ENCODE measurements at places on chromosomes 11 and 22.

GRCh38 chr22:46935506-46936377 is 173.3 kb downstream of the TBC1D22A start:
- no peak for DNase-seq

DNA sequence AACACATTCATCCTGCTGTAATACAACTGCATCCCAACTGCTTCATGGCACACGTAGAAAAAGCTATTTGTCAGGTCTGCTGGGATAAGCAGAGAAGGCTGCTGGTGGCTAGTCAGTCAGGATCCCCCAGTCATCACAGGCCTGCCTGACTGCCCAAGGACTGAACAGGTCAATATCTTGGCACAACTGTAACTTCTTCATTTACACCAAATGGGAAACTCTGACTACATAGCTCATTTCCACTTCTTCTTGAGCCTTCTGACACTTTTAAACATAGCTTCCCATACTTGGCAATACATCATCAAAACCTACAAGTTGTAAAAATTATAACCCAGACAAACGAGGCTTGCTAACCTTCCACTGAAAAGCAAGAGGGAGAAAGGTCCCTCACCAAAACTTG is 2.8 kb downstream of the TMEM9B start:
- no peak for DNase-seq

GRCh38 chr22:20383538-20383937 is 10.4 kb upstream of the ZNF74 start:
- no peak for DNase-seq

DNA sequence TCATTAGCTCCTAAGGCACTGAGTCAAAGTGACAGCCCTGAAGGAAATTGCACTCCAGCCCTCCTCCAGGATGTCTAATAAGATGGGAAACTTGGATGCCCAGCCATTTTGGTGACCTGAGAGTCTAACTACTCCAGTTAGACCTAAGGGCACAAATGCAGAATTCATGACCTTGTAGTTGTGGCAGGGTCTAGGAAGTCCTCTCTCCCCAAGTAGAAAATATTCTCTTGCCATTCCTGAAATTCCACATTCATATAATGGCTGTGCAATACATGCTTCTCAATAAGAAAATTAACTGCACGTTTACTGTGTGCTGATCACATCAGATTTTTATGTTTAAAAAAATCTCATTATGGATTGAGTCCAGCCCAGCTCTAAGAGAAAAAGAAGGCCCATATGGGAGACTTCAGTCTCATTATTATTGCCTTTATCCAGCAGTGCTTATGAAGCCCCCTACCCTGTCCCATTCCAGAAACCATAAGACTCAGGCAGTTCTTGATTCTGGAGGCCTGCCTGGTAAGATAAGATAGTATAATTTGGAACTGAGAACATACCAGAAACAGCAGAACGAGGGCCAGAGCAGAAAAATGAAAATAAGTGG is 133.7 kb upstream of the LDLRAD3 start:
- DNase-seq, result no peak

- no peak for DNase-seq
These were observed 105.5 kb downstream of the C11orf87 start for GRCh38 chr11:109527496-109527895.
